ENCODE measurements at places on chromosomes 5 and 9.

- DNase-seq = no peak
Observed at GRCh38 chr9:4141296-4141695, 158.6 kb downstream of the GLIS3 start.

- DNase-seq = no peak
Observed at GRCh38 chr5:109849478-109850088, 159.9 kb downstream of the MAN2A1 start.

GRCh38 chr5:104513640-104514072 is 951.1 kb upstream of the NUDT12 start:
- DNase-seq = no peak

- no peak for DNase-seq
Observed at GRCh38 chr5:119393746-119394145, 37.9 kb downstream of the TNFAIP8 start.
